ENCODE measurements at places on chromosomes 4 and X. TPM values are rescaled to one million over a fixed set of nuclear protein-coding genes. Genes with fewer than 3 reads are reported as not detected.

Gene GPR82
- not detected for total RNA-seq

Gene BLOC1S4
- 20.1 TPM for total RNA-seq

Gene SULT1E1
- total RNA-seq: not detected

Gene GPRIN3
- 19.8 TPM for total RNA-seq

DNA sequence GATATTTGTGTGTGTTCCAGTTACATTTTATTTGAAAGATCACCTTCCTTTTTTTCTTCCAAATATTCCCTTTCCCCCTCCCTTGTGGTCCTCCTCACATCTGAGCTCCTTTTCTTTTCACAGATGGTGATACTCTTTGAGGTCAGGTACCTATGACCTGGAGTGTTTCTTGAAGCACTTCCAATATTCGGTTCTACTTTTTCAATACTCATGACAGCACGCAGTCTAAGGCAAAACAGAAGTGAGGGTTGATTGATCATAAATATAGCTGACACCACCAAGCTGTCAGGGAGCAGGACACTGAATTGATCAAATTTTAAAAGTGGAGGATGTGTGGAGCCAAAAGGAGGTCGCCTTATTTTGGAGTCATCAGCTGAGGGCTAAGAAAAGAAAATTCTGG is 334.4 kb upstream of the MAGEB2 start:
- DNase-seq: no peak

GRCh38 chr4:170425040-170425439 is 335.3 kb upstream of the AADAT start:
- no peak for DNase-seq

GRCh38 chrX:42289492-42290385 is 366.4 kb upstream of the CASK start:
- no peak for DNase-seq

DNA sequence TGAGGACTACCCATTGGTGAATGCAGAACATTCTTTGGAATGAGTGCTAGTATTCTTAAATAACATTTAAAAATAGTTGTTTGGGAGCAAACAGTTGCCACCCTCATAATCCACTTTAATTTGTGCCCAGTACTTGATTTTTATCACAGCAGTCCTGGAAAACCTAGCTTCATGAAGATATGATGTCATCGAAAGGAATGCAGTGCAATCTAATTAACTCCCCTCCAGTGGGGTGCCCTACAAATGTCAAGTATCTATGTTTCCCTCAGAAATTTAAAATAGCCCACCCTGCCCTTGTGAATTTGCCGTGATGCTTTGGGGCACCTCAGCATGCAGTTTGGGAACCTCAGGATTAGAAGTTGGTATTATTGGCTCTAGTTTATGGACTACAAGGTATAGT is 5.4 kb downstream of the RAB9A start:
- DNase-seq: no peak

DNA sequence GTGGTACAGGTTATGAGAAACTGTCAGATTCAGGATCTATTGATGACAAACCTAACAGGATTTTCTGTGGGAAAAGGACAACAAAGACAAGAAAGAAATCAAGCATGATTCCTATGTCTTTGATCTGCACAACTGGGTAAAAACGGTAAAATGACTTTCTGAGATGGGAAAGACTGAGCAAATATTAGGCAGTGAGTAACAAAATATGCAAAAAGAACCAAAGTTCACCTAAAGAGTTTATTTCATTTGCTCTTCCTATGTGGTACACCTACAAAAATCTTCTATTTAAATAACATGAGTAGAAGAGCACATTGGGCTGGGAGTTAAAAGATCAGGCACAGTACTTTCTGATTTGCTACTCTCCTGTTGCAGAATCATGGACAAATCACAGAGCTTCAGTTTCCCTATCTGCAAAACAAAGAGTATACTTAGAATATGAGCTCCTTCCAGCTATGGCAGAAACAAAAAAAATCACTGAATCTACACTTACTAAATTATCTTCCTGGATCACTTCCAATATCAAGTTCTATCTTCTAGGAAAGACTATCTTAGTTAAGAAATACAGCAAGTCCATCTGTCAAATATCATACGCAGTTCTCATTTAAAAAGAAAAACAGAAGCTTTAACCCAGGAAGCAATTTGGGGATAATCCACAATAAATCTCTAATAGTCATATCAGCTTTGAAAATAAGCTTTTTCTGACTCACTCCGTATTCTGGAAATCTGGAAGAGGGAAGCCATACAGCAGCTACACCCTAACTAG is 37.4 kb downstream of the NFXL1 start:
- no peak for DNase-seq

- no peak for DNase-seq
Observed at GRCh38 chr4:56425518-56425917, 9.9 kb downstream of the PPAT start.

DNA sequence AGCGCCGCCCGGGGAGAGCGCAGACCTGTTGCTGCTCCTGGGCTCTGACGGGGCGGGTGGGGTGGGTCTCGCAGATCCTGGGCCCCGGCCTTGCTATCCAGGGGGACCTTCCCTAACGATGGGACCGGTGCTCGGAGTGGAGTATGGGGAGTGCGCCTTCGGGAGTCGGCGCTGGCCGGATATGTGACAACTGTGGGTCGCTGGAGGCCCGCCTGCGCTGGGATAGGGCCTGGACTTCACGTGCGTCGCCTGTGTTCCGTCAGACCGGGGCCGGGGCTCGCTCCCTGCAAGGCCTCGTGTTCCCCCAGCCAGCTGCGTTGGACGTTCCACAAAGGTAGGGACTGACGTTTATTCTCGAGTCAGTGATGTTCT is 1.3 kb downstream of the TBL1X start:
- DNase-seq: peak; percentile 74

- DNase-seq: no peak
Observed at GRCh38 chr4:80608281-80608980, 272.9 kb downstream of the CFAP299 start.

GRCh38 chr4:157271166-157271869 is 50.8 kb downstream of the GRIA2 start:
- no peak for DNase-seq

- DNase-seq: no peak
Observed at GRCh38 chrX:5586726-5587125, 641.9 kb downstream of the NLGN4X start.

GRCh38 chr4:26261405-26261804 is 59.4 kb upstream of the RBPJ start:
- DNase-seq: no peak

DNA sequence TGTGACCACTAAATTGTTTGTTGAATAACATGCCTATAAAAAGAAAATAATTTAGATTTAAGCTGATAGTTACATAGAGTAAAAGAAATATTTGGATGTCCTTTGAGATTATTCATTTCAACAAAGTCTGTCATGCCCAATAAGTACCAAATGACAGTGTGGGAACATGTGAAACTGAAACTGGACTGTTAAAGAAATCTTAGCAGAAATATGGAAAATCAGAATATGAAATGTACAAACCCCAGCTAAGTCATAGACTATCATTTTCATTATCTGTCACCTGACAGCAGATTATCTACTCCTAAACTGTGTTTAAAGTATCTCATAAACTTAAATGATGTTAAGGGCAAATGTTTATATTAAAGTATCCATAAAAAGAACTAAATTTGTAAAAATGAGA is 437.8 kb upstream of the FAM241A start:
- DNase-seq: no peak

DNA sequence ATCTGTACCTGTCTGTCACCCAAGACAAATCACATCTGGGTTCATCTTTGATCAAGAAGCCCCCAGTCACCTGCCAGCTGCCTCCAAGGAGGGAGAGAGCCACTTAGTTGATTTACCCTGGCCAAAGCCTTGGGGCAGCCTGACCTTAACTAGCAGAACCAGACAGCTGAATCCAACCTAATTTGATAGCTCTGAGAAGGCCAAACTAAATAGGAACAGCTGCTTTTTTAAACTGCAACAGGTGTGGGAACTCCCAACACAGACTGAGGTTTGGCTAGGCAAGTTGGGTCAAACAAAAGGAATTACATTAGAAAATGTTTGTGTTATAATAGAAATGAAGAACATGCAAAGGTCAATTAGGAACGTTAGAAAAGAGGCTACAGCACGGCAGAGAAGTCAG is 375.7 kb downstream of the NLGN4X start:
- no peak for DNase-seq
